ENCODE measurements at places on chromosomes 5 and 9.

GRCh38 chr5:147552897-147553296 lies 43.0 kb upstream of the DPYSL3 start:
- no peak for DNase-seq

- DNase-seq = no peak
Measured at GRCh38 chr5:36369219-36369690, 67.6 kb upstream of the RANBP3L start.

GRCh38 chr5:38104497-38105230 lies 153.7 kb upstream of the EGFLAM start:
- no peak for DNase-seq

DNA sequence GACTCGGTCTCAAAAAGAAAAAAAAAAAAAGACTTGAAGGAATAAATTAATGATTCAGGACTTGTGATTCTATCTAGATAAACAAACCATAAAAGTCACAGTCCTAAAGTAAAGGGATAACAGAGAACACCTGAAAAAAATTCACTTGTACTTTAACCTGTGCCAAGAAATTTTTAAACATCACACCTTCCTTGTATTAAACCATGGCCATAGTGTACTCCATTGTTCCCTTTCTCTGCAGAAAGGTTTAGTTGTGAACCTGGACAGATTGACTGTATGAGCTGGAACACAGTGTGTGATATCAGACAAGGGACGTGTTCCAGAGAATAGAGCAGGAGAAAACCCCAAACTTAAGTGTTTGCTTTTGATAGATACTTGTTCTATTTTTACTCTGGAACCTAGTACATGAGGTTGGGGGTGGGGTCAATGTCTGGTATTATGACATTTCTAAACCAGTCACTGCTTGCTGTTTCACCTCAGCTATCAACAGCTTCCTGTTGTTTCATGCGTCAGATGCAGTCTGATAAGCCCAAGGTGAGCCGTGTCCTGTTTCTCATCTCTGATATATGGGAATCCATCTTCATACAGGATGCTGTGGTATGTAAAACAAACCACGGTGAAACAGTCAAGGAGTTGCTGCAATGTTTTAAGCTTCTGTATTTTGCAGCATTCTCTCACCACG lies 62.5 kb upstream of the ITGA1 start:
- no peak for DNase-seq

- no peak for DNase-seq
Measured at GRCh38 chr9:123408313-123409262, 52.6 kb downstream of the CRB2 start.

GRCh38 chr9:16321461-16322119 lies 548.9 kb downstream of the BNC2 start:
- DNase-seq = no peak

DNA sequence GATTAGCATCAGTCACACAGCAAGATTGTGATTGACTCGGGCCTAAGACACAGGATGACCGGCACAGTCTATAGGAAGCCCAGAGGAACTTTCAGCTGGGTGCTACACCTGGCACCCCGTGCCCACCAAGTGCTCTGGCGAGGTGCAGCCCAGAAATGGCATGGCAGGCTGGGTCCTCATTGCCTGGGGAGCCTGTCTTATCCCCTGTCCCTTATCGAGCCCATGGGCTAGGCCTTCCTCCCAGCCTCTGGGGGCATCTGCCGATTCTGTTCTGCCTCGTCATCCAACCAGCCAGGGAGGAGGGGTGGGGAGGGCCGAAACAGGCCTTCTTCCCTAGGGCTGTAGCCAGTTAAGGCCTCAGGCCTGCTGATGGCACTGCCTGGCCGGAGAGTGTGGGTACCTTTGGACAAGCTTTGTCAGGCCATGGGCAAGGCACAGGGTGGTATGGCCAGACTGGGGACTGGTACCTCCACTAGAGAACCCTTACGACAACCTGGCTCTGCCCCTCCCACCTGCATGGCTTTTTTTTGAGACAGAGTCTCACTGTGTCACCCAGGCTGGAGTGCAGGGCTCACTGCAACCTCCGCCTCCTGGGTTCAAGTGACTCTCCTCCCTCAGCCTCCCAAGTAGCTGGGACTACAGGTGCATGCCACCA lies 1.6 kb downstream of the GRK6 start:
- no peak for DNase-seq

- no peak for DNase-seq
Measured at GRCh38 chr5:50697739-50698138, 31.3 kb downstream of the PARP8 start.

GRCh38 chr5:158099571-158100105 lies 240.7 kb upstream of the CLINT1 start:
- no peak for DNase-seq

GRCh38 chr5:126070481-126070880 lies 352.7 kb upstream of the GRAMD2B start:
- no peak for DNase-seq

GRCh38 chr5:38596981-38597380 lies 40.5 kb upstream of the LIFR start:
- DNase-seq = no peak

DNA sequence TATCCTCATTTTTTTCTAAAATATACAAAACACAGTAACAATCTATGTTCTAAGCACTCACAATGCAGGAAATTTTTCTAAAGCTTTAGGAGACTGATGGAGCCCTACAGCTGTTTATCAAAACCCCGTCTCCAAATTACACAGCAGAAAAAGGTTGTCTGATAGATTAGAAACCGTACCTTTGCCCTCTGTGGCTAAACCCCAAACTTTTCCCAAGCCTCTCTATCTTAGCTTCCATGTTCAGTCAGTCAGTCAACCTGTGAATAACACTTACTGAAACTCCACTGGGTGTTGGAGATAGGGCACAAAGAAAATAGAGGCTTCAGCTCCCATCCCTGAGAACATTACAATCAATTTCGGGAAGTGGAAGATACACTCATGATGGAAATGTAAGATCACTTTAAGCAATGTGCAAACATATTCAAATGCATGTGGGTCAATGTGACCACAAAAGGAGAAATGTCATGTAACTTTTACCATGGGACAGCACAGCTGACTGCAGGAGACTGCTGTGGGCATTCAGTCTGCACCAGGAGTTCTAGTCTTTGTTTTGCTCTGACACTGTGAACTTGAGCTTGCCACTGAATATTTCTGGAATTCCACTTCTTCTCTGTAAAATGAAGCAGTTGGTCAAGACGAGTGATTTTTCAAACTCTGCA lies 279.5 kb upstream of the PIK3R1 start:
- no peak for DNase-seq

DNA sequence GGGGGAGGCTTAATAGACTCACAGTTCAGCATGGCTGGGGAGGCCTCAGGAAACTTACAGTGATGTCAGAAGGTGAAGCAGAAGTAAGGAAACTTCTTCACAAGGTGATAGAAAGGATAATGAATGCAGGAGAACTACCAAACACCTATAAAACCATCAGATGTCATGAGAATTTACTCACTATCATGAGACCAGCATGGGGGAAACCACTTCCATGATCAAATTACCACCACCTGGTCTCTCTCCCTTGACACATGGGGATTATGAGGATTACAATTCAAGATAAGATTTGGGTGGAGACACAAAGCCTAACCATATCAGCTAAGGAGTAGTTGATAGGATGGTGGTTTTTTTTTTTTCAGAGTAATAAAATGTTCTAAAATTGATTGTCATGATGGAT lies 201.8 kb downstream of the CDH12 start:
- no peak for DNase-seq

DNA sequence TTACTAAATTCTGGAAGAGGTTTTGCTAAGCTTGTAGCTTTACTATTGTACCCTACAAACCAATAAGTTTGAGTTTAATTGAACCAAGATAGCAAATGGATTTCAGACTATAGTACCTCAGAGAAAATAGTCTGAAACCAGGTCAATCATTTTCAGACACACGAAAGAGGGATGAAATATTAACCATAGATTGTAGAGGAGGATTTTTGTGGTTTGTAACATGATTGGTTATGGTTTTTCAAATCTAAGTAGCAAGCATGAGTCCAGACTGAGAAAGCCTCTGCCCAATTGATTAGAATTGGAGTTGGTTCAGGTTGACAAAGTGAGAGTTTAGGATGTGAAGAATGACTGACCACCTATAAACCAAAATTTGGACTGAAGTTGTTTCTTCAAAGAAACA lies 562.7 kb upstream of the DMAC1 start:
- no peak for DNase-seq

GRCh38 chr5:112983363-112983762 lies 6.8 kb downstream of the DCP2 start:
- no peak for DNase-seq

GRCh38 chr5:109407913-109408312 lies 1.9 kb downstream of the PJA2 start:
- DNase-seq = no peak

- DNase-seq = no peak
Measured at GRCh38 chr9:12095931-12096330, 597.3 kb upstream of the TYRP1 start.

DNA sequence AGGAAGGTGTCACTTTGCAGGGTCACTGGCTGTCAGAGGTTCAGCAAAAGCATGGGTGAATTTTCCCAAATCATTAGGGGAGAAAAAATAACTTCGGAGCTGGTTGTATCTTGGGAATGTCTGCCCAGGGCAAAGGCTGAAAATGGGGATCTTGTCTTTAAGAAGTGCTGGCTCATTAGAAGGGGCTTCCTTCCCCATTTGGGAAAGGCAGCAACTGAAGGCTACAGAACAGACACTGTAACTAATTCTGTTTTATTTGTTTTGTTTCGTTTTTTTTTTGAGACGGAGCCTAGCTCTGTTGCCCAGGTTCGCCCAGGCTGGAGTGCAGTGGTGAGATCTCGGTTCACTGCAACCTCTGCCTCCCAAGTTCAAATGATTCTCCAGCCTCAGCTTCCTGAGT lies 70.3 kb upstream of the PCA3 start:
- DNase-seq = no peak

GRCh38 chr5:128304791-128305190 lies 221.2 kb downstream of the SLC12A2 start:
- no peak for DNase-seq

- DNase-seq = no peak
Measured at GRCh38 chr5:138212828-138213160, 329 bp downstream of the CDC23 start.

DNA sequence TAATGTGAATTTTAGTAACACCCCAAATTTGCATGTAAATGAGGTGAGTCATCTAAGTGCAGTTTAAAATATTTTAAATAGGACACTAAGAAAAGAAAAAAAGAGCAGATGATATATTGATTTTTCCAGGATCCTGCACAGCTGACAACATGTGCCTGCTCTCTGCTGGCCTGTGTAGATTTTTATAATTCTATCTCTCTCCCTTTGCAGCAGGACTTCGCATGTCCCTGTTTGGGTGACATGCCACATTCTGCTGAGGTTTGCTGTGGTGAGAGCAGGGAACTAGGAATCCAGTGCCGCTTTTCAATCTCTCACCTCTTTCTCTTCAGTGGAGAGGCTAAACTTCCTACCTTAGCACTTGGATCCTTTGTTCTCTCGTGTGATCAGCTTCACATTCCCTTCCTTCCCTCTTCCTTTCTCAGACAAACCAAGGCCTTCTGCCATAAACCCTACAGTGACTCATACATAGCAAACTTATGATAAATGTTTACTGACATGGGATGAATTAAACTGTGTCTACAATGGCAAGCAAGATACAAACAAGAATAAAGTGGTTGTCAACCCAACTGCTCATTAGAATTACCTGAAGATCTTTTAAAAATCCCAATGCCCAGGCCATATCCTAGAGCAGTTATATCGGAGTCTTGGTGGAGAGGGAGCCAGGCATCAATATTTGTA lies 198.8 kb upstream of the EFNA5 start:
- DNase-seq = no peak

DNA sequence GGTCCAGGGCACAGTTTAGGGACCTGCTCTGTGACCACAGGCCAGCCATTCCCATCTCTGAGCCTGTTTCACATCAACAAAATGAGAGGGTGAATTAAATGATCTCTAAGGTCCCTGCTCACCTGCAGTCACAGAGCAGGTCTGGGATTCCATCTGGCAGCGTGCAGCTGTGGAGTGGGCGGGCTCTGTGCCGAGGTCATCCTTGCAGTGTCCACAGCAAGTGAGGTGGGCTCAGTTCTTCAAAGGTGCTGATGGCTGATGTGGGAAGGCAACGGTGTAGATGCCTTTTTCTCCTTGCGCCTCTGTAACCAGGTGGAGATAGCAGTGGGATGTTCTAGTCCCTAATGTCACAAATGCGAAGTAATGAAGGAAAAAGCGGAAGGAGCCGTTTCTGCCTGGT lies 11.9 kb downstream of the OR2V1 start:
- DNase-seq = no peak

DNA sequence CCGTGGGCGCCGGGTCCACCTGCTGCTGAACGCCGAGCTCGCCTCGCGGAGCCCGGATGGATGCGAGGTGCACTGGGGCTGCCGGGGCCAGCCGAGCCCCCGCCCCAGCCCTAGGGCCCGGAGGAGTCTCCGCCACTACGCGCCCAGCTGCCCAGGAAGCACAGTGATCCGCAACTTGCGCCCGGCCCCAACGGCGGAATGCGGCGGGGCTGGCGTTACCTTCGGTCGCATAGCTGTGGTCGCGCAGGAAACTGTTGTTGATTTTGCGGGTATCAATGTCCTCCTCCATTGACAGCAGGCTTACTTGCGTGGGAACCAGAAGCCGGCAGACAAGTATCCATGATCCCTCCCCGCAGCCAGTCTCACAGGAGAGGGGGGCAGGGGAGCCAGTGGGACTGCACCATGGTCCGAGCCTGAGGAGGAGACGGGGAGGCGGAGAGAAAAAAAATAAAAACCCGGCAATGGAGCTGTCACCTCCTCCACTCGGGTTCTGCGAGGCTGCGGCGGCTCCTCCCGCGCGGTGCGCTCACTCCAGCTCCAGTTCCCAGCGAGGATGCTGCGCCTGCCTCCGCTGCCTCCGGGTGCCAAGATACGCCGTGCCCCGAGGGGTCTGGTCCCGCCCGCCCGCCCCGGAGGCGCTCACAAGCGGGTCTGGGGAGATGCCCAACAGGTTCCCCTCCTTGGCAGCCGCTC lies 628 bp downstream of the PPP2R2B start:
- DNase-seq = no peak

DNA sequence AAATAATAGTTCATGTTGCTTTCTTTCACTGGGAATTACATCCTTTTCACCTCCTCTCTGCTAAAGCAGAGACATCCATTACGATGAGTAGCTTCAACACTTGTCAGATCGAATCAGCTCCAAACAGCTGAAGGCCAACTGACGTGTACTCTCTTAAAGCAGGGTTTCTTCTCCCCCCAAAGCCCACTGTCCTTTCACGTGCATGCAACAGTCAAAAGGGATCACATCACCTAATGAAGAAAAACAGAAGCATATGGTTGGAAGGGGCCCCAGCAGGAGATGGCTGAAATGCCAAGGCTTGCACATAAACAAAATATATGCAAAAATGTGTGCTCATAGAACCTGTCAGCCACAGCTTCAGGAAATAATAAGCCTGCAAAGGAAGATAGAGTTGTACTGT lies 421.6 kb downstream of the ANXA1 start:
- DNase-seq = no peak

DNA sequence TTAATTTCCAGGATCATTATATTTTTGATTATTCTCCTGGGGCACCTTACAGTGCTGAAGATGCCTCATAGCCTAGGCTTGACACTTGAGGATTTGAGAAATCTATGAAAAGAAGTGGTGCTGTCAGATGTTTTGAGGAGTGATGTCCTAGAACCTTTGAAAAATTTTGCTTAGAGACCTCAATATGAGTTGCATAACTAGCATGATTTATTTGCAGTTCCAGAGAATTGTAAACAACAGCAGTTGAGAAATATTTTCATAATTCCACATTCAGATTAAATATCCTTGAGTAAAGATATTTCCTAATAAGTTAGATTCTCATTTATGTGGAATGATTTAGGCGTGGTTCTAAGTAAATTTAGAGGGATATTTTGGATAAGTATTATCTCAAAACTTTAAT lies 225.8 kb downstream of the ADAMTSL1 start:
- DNase-seq = no peak
